ENCODE measurements at places on chromosomes 4 and X. TPM values are rescaled to one million over a fixed set of nuclear protein-coding genes. Genes with fewer than 3 reads are reported as not detected.
A peak's percentile ranks its signal among the peaks of the same experiment; 100 is the strongest.

GRCh38 chr4:100736641-100737451 lies 219.0 kb upstream of the EMCN start:
- peak; percentile 24 for DNase-seq
- peak overlapping the region; percentile 47 for H3K27ac ChIP-seq
- peaks cover 15% of the 10 kb centered on the region for H3K4me1 ChIP-seq
- H3K4me3 ChIP-seq, result no peak overlapping the region
- H3K27me3 ChIP-seq, result no peaks in the 10 kb centered on the region

DNA sequence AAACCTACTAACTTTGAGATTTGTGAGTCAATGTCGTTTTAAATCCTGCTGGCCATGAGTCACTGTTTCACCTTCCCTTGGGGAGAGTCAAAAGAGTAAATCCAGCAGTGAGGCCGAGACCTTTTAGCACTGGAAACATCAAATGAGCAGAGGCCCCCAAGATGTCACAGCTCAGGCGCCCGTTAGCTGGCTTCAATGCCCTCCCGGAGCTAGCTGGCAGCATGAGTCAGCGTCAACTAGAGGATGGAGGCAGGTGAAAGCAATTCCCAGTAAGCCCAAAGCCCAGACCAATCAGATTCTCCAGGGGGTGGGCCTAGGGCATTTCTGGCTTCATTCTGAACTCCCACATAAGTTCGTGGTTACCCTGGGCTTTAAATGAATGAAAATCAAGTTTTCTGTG lies 170.9 kb downstream of the CLCN4 start:
- H3K36me3 ChIP-seq, result no peaks in the 10 kb centered on the region
- H3K27me3 ChIP-seq, result no peaks in the 10 kb centered on the region
- no peaks in the 10 kb centered on the region for H3K4me1 ChIP-seq
- no peak overlapping the region for H3K4me3 ChIP-seq
- H3K27ac ChIP-seq, result no peak overlapping the region
- peak; percentile 71 for DNase-seq

Gene GC
- not detected for total RNA-seq

Gene PSAPL1
- not detected for total RNA-seq

DNA sequence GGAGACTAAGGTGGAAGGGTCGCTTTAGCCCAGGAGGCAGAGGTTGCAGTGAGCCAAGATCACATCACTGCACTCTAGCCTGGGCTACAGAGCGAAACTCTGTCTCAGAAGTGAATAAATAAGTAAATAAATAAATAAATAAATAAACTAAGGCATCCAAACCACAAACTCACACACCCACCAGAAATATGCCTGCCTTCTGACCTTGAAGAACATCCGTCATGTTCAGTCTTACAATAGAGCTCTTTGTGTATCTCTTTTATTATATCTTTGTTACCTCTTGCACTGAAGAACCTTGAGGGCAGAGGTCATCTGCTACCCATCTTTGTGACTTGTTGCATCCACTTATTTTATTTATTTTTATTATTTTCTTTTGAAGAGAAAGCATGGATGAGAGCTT lies 71.6 kb downstream of the PRRG1 start:
- H3K27me3 ChIP-seq, result no peaks in the 10 kb centered on the region
- no peak for DNase-seq
- no peak overlapping the region for H3K4me3 ChIP-seq
- no peak overlapping the region for H3K27ac ChIP-seq
- no peaks in the 10 kb centered on the region for H3K36me3 ChIP-seq

Gene TNIP3
- total RNA-seq, result 0.16 TPM

GRCh38 chrX:11431786-11432185 lies 138.6 kb downstream of the AMELX start:
- no peak overlapping the region for H3K27ac ChIP-seq
- H3K27me3 ChIP-seq, result no peaks in the 10 kb centered on the region
- no peak overlapping the region for H3K4me3 ChIP-seq
- no peak for DNase-seq
- peaks cover 16% of the 10 kb centered on the region for H3K4me1 ChIP-seq

GRCh38 chr4:19698961-19699360 lies 552.7 kb upstream of the SLIT2 start:
- peaks cover 2% of the 10 kb centered on the region for H3K4me1 ChIP-seq
- H3K36me3 ChIP-seq, result no peaks in the 10 kb centered on the region
- no peak overlapping the region for H3K4me3 ChIP-seq
- no peak overlapping the region for H3K27ac ChIP-seq
- no peaks in the 10 kb centered on the region for H3K27me3 ChIP-seq

- peak overlapping the region; percentile 56 for H3K4me3 ChIP-seq
- no peaks in the 10 kb centered on the region for H3K36me3 ChIP-seq
- peak; percentile 79 for DNase-seq
- H3K27ac ChIP-seq, result peak overlapping the region; percentile 92
Observed at GRCh38 chrX:19670854-19671620, 155.7 kb upstream of the MAP3K15 start.

Gene CCSER1
- 6.6 TPM for total RNA-seq

Gene CC2D2A
- 10.1 TPM for total RNA-seq

DNA sequence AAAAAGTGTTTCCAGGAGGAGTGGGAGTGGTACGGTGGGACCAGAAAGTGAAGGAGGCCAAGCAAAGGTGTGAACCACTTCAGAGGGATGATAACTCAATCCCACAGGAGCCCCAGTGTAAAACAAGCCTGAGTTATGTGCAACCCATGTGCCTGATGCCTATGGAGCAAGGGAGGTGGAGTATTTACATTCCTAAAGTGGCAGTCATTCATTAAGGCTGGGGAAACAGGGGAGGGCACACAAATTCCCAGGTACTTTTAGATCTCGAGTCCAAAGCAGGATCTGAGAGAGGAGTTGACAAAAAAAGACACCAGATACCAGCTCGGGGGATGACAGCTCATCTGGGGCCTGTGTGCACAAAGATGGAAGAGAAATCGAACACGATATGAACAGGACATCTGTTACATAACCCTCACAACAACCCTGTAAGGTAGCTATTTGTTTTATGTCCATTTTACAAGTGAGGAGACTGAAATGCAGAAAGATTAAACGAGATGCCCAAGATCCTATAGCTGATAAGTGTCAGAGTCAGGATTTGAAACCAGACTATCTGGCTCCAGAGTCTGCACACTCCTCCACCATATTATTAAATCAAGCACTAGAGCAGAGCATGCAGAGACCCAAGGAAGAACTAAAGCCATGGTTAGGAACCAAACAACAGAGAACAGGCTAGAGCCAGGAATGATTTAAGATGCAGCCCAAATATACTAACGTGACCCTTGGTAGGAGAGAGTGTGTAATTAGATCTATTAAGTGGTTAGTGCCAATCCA lies 91.9 kb upstream of the MAPK10 start:
- H3K36me3 ChIP-seq, result no peaks in the 10 kb centered on the region
- peaks cover 41% of the 10 kb centered on the region for H3K4me1 ChIP-seq
- peak; percentile 20 for DNase-seq
- peak overlapping the region; percentile 88 for H3K27ac ChIP-seq
- H3K4me3 ChIP-seq, result peak overlapping the region; percentile 64

- DNase-seq, result no peak
- H3K27ac ChIP-seq, result no peak overlapping the region
- H3K27me3 ChIP-seq, result no peaks in the 10 kb centered on the region
- no peak overlapping the region for H3K4me3 ChIP-seq
Observed at GRCh38 chrX:104253567-104254441, 929 bp downstream of the ESX1 start.

Gene DTHD1
- not detected for total RNA-seq

- H3K27ac ChIP-seq, result peak within 1 kb of the TSS; percentile 72
- H3K4me3 ChIP-seq, result peak within 1 kb of the TSS; percentile 77
- H3K4me1 ChIP-seq, result no peaks in the 10 kb centered on the region
- H3K36me3 ChIP-seq, result no peaks in the 10 kb centered on the region
- no peaks in the 10 kb centered on the region for H3K27me3 ChIP-seq
Observed at GRCh38 chr4:183905081-183905592, at the start of gene STOX2. Gene STOX2 (plus strand): TSS chr4:183905307. CDS start chr4:183906791, 1,484 bp downstream.

DNA sequence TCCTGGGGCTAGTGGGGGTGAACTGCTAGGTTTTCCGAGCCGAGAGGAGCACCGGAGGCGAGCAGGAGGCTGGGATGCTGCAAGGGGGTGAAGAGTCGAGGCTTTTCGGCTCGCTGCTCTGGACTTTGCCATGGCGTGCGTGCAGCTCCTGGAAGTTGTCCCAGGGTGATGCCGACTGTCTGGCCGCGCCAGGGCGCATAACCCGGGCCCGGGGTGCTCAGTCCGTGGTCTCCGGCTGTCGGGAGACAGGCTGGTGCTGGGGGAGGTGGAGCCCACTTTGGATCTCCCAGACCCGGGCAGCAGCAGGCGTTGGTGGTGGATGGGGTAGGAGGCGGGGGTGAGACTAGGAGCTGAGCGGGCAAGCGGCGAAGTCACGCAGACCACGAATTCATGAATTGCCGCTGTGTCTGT lies 793 bp downstream of the GRIA3 start:
- no peak overlapping the region for H3K27ac ChIP-seq
- no peaks in the 10 kb centered on the region for H3K4me1 ChIP-seq
- H3K4me3 ChIP-seq, result no peak overlapping the region
- no peak for DNase-seq

DNA sequence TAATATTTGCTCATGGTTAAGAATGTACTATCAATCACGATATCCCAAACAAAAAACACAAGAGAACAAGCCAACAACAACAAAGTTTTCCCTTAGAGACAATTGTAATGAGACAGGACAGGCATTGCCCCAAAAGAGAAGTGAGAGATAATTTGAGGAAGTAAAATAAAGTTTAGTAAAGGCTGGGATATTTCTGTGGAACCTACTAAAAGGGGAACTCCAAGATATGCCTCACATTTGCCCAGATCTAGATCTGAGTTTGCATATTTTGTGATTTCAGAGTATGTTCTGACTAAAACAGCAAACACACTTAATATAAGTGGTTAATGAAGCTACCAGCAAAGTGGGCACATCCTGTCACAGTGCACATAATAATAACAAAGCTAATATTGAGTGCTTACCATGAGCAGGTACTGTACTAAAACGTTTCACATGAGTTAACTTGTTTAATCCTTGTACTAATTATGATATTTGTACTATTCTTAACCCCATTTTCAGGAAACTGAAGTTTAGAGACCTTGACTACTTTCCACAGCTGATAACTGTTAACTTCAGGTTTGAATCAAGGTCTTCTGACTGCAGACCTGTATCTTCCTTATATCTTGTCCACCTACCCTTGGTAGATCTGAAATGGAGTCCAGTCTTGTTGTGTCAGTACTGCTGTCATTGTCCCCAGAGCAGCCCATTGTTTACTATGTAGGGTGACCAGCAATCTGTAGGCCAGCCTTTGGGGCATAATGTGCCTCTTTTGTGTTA lies 26.0 kb upstream of the BMP2K start:
- no peak for DNase-seq
- no peak overlapping the region for H3K4me3 ChIP-seq
- H3K4me1 ChIP-seq, result no peaks in the 10 kb centered on the region

DNA sequence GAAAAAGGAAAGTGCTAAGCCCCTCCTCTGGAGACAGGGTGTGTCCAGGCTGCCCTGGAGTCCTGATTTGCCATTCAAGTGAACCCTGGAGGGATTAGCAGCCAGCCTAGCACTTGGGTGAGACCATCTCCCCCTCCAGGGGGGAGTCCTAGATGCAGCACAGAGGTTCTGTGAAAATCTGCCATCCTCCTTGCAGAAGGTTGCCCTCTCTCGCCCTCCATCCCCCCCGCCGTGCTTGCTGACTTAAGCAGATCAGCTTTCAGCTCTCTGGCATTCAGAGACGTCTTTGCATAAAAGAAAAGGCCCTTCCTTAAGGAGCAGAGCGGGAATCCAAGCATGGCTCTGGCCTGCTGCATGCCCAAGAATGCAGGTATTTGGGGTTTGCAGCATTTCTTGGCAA lies 102.1 kb upstream of the SCML1 start:
- DNase-seq, result peak; percentile 85
- H3K4me1 ChIP-seq, result peaks cover 17% of the 10 kb centered on the region
- no peaks in the 10 kb centered on the region for H3K36me3 ChIP-seq
- peak overlapping the region; percentile 15 for H3K27ac ChIP-seq

- no peak overlapping the region for H3K27ac ChIP-seq
- peaks cover 13% of the 10 kb centered on the region for H3K27me3 ChIP-seq
- H3K4me3 ChIP-seq, result no peak overlapping the region
- DNase-seq, result no peak
- no peaks in the 10 kb centered on the region for H3K4me1 ChIP-seq
Observed at GRCh38 chrX:119151051-119151380, 23.4 kb upstream of the KIAA1210 start.

Gene RTL5
- 0.18 TPM for total RNA-seq

Gene SPARCL1
- total RNA-seq, result 0.18 TPM

Gene NDNF
- total RNA-seq, result 6.5 TPM

GRCh38 chrX:142998447-142999198 lies 27.1 kb upstream of the SPANXN4 start:
- no peaks in the 10 kb centered on the region for H3K36me3 ChIP-seq
- no peak overlapping the region for H3K4me3 ChIP-seq
- no peak for DNase-seq
- no peak overlapping the region for H3K27ac ChIP-seq
- H3K4me1 ChIP-seq, result no peaks in the 10 kb centered on the region
- no peaks in the 10 kb centered on the region for H3K27me3 ChIP-seq

DNA sequence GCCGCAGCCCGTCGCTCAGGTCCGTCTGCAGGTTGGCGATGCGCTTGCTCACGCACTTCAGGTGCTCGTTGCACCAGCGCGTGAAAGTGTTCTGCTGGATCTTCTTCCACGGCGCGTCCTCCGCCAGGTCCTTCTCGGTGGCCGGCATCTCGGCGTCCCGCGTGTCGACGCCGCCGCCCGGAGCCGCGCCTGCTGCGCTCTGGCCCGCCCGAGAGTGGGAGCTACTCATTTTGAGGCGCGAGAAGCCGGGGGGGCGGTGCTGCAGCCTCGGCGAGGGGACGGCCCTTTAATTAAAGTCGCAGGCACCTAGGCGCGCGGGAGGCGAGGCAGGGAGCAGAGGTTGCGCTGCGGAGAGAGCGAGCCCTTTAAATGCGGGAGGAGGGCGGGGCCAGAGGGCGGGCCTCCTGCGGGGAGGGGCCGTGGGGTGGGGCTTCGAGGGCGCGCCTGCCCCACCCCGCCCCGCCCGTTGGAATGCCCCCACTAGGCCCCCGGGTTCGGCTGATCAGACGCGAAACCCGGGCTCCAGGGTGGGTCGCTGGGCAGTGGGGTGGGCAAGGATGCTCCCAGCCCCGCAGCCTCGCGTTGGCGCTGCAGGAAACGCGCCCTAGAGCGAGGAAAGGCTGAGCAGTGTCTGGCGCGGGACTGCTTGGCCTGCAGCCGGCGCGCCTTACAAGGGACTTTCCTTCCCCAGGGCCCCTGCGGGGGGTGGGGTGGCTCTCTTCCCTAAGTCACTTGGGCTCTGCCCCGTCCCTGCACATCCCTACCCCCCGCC lies 3.2 kb downstream of the FLNA start:
- DNase-seq, result peak; percentile 93
- H3K4me1 ChIP-seq, result peaks cover 13% of the 10 kb centered on the region
- peak overlapping the region; percentile 83 for H3K4me3 ChIP-seq
- H3K36me3 ChIP-seq, result peaks cover 5% of the 10 kb centered on the region
- peak overlapping the region; percentile 25 for H3K27ac ChIP-seq
- no peaks in the 10 kb centered on the region for H3K27me3 ChIP-seq

GRCh38 chrX:140917354-140918115 lies 84.9 kb upstream of the SPANXB1 start:
- no peak overlapping the region for H3K27ac ChIP-seq
- H3K27me3 ChIP-seq, result no peaks in the 10 kb centered on the region
- no peak overlapping the region for H3K4me3 ChIP-seq
- H3K36me3 ChIP-seq, result no peaks in the 10 kb centered on the region

- H3K4me1 ChIP-seq, result no peaks in the 10 kb centered on the region
- H3K27me3 ChIP-seq, result no peaks in the 10 kb centered on the region
- no peak overlapping the region for H3K4me3 ChIP-seq
- H3K27ac ChIP-seq, result no peak overlapping the region
Observed at GRCh38 chr4:188536826-188537225, 397.6 kb downstream of the TRIML1 start.
